ENCODE measurements at places on chromosomes 7 and 10. TPM values are rescaled to one million over a fixed set of nuclear protein-coding genes. Genes with fewer than 3 reads are reported as not detected.

Gene SNCG
- 192 TPM for total RNA-seq

Gene TUBB8
- 0.93 TPM for total RNA-seq

Gene FERD3L
- not detected for total RNA-seq

Gene FRG2B
- not detected for total RNA-seq

Gene CRHR2
- total RNA-seq, result 1.2 TPM

Gene PON3
- total RNA-seq, result 1.3 TPM

GRCh38 chr7:75817116-75817515 lies 3.5 kb upstream of the CCL24 start:
- ATAC-seq, result no peak

DNA sequence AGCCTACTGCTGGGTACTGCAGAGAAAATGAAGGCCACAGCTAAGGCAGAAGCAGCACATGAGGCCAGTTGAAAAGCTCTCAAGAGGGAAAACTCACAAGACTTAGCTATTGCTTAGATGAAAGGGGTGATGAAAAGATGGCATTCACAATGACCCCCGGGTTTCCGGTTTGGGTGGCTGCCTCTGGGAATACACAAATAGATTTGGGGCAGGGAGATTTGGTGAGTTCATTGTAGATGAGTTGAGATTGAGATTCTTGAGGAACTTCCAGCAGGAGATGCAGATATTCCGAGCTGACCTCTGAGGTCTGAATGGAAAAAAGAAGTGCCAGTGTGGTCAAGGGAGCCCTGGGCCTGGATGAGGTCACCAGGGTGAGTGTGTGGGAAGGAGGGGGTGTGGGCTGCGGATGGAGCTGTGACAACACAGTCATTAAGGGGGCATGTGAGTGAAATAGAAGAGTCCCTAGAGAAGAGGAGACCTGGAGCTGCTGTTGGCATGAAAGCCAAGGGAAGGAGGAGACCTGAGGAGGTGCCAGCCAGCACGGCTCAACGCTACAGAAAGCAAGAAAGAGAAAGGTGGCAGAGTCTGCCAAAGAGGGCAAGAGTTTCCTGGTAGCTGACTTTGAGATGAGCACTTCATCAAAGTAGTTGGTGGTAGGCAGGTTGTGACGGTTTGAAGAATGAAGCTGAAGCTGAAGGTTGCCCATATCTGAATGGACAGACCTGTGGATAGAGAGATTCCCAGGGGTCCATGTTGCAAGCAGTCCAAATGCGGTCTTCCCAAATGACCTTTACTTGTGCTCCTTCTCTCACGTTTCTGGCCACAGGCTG lies 43.7 kb downstream of the HIF1AN start:
- no peak for ATAC-seq

DNA sequence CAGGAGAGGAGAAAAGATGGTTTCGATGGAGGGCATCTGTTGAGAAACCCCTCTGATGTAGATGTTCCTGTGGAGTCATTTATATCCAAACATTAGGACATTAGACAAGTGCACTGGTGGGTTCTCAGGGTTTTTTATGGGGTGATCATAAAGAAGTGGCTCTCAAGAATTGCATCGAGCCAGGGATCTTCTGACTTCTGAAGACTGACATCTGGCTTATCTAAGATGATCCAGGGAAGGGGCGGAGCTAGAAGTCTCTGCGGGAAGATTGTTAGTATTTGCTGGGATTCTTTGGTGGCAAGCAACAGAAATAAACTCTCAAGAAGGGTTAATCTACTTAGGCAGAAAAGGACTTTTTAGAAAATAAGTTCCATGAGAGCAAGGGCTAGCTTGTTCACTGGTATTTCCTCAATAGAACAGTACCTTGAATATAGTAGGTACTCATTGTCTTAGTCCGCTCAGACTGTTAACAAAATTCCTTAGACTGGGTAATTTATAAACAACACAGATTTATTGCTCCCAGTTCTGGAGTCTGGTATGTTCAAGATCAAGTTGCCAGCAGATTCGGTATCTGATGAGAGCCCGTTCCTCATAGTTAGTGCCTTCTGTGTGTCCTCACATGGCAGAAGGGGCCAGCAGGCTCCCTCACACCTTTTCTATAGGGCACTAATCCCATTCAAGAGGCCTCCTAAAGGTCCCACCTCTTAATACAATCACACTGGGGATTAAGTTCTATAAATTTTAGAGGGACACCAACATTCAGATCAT lies 28.5 kb upstream of the SYPL1 start:
- no peak for ATAC-seq

GRCh38 chr10:47225219-47225927 lies 74.6 kb upstream of the GDF10 start:
- no peak for ATAC-seq

- no peak for ATAC-seq
Observed at GRCh38 chr7:94300176-94300835, 94.4 kb upstream of the COL1A2 start.

DNA sequence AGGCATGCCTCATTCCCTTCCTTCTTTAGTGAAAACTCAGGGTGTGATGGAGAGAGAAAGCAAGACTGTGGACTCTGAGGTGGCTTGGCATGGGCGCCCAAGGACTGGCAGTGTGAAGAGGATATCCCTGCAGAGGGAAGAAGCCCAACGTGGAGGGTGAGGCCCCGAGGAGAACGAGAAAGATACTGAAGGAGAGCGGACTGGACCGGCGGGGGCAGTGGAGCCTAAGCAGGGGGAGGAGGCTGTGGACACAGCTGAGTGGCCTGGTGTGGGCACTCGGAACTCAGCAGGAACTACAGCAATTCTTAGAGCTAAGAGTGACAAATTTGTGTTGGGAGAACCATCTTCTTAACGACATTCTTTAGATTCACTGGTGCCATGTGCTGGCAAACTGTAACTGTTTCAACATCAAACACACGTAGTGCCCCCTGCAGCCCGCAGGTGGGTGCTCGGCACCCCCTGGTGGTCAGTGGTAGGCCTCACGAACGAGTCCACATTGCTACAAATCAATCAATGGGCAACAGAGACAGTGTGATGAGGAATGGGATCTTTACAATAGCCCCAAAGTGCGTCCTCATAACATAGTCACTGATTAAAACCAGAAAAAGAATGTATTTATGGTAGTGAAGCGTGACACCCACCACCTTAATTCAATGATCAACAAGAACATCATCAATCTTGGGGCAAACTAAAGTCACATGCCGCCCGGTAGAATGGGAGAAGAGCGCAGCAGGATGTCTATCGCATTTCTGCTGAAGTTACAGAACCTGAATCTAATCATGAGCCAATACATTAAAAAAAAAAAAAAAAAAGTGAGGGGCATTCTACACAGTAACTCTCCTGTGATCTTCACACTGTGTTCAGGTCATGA lies 2.0 kb upstream of the SFTPA1 start:
- ATAC-seq, result no peak

- no peak for ATAC-seq
Observed at GRCh38 chr7:130393101-130393561, 12.8 kb downstream of the CPA1 start.

- ATAC-seq, result no peak
Observed at GRCh38 chr7:105210721-105211205, 178.0 kb downstream of the SRPK2 start.

- ATAC-seq, result no peak
Observed at GRCh38 chr10:132962623-132963429, 20.5 kb upstream of the CFAP46 start.
